ENCODE measurements at places on chromosomes 6 and 20.

GRCh38 chr6:155771822-155772221, 316.2 kb upstream of the NOX3 start:
- DNase-seq = no peak

DNA sequence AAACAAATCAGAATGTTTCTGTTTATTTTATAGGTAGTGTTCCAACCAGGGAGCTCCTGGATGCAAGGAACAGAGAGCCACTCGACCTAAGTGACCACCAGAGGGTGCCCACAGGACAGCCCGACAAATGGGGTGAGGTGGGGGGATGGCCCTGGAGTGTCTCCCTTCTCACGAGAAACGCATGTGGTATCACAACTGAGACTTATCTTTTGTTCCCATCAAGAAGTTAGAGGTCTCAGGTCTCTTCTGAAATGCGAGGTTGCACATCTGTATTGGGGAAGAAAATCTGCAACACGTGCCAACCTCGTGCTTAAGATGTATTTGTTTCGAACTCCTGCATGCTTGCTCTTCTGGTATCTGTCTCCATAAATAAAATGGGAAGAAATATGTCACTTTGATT, 104.0 kb downstream of the ISM1 start:
- DNase-seq = no peak

DNA sequence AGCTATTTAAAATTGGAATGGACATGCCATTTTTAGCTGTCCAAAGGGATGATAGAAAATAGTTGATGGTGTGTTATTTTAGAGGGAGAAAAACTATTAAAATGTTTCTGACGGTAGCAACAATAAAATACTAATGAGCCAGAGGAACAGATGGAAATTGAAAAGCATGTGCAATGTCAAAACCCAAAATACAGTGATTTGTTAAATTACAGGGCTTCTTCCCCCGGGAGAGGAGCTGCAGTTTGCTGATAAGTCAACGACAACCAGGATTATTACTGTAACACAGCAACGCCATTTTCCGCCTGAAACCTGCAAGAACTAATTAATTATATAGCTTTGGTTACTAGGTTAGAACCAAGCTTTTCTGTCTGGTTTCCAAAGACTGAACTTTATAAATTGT, 179.6 kb upstream of the SPTLC3 start:
- no peak for DNase-seq

- no peak for DNase-seq
Observed at GRCh38 chr6:73606428-73606827, 47.4 kb downstream of the SLC17A5 start.

- DNase-seq = no peak
Observed at GRCh38 chr6:35044145-35044745, 96.9 kb downstream of the TCP11 start.

DNA sequence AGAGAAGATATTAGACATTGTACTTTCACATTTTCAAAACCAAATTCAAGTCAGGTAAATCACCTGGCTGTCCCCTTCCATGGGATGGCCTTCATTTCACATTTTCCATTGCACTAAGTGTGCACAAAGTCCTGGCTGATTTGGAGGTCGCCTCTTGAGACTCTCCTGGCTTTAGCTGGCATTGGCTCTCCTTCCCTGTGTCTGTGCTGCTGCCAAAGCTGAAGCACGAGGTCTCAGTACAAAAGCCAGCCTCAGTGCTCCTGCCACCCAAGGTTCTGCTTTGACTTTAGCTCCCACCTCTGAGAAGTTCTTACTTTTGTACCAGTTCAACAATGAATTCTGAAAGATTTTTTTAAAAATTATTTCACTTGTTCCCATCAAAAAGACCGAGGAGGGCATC, 289.2 kb upstream of the CNR1 start:
- DNase-seq = no peak

DNA sequence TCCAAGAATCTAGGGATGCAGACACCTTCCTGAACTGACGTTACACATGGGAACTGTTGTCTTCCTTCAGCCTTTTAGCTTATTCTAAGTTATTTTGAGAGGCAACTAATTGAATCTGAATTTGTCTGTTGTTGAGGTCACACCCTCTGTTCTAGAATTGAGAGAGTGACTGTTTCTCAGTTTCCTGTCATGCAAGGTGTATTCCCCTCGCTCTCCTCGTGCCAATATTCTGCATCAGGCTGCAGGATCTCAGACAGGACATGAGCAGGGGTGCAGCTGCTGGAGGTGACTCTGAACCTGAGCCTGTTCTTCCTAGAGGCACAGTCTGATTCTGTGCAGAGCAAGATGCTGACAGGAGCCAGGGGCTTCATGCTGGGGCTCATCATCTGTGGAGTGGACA, 52.5 kb downstream of the HLA-DPB1 start:
- DNase-seq = no peak

DNA sequence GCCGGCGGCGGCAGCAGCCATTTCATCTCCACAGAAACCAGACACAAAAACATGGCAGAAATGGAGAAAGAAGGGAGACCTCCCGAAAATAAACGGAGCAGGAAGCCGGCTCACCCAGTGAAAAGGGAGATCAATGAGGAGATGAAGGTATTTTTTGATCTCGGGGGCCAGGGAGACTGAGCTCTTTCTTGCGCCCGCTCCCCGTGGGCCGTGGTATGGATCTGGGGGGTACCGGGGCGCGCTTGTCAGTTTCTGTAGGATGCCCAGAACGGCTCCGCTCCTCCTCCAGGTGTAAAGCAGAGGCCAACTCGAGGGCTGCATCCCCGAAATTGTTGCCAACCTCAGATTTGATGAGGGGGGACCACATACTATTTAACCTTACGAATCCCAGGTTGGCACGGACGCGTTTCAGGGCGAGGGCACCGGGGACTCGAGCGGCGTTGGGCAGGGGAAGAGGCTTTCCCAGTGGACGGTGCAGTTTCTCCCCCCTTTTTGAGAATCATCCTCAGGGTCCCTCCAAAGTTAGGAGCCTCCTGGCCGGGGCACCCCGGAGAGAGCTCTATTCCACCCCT, 735 bp downstream of the SOBP start:
- DNase-seq = no peak

DNA sequence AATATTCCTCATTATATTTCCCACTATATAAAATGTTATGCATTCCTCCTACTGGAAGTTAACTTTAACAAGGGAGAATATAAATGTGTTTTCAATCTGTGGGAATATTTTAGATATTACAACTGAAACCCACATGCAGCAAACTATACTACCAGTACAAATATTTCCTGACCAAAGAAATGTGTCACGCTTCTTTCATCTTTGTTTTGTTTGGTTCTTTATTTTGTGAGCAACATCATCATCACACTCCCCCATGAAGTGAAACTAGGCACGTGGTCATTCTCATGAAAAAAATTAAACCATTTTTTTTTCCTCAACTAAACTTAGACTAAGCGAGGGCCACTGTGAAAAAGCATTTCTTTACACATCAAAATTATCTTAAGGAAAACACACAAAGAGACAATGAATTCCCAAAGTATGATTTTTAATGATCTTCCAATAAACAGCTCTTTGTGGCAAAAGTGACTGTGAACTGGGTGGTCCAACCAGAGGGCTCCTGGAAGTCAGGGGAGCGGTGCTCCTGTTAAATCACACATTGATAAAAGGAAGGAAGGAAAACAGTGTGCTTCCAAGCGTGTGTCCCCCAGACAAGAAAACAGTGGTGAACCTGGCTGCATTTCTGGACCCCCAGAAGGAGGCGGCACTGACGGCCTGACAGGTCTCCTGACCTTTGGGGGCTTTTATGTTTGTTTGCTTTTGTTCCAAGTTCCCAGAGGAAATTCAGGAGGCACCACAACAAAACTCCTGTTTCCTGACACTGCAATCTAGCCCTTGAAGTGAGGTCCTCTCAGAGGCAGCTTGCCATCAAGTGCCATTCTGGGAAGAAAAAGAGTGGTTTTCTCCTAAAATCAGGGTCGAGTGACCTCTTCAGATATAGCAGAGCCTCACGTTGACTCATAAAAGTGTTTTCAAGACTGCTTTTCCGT, 166.8 kb upstream of the FOXQ1 start:
- DNase-seq = no peak

GRCh38 chr6:87575423-87575822, 14.4 kb downstream of the RARS2 start:
- DNase-seq = no peak

DNA sequence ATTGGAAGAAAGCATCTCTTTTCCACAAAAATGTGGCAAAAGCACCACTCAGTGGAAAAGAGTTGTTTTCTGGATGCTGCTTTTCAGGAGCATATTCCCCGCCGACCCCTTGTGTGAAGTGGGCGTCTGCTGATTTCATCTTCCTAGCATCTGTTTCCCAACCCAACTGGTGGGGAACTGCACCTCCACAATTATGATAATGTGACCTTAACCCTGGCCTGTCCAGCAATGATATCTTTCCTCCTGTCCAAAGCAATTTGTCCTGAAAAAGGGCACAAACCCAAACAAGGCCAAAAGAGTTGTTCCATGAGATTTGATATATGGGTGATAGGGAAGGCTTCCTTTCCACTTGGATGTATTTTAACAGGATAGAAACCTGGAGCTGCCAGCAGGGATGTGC, 7.3 kb upstream of the SMIM8 start:
- no peak for DNase-seq

- no peak for DNase-seq
Observed at GRCh38 chr20:35467339-35468224, 12.2 kb downstream of the CEP250 start.

DNA sequence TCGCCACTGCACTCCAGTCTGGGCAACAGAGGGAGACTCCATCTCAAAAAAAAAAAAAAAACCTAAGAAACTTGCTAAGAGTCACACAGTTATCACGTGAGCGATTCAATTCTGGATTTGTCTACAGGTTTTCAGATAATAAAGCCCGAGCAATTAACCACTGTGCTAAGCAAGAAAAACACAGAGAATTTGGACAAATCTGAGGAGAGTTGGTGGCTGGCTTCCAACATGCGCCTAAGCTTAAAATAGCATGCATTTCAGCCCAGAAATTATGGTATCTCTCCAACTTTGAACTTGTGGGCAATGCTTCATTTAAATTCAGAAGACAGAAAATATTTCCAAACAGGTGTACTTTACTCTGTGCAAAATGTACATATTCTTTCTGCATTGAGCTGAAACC, 232.9 kb downstream of the TSHZ2 start:
- no peak for DNase-seq

- DNase-seq = no peak
Observed at GRCh38 chr6:5520796-5521195, 259.5 kb downstream of the FARS2 start.

DNA sequence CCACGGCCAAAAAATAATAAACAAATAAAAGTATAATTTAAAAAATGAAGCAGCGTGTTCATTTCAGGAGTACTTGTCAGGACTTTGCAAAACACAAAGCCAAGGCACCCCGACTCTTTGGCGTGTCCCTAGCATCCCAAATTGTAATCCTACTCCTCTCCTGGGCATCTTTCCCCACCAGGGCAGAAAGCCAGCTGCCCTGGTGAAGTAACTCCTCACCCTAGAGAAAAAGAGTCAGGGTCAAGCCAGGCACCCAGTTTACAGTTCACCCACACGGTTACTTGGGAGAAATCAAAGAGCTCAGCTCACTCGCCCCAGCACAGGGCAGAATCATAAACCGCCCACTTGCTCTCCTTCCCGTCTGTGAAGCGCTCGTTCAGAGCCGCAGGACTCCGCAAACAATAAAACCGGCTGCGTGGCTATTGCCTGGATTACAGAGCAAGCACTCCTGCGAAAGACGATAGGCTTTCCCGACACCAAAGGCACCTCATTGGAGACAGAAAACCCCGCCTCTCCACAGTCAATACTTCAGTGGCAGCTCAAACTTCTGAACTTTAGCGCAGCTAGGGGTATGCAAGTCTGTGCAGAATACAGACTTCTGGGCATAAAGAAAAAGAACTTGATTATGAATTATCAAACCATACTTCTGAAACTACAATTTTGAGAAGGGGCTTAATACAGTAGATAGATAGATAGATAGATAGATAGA, 73.0 kb upstream of the NHSL1 start:
- no peak for DNase-seq

- no peak for DNase-seq
Observed at GRCh38 chr6:89290401-89291155, 24.5 kb downstream of the GABRR2 start.

GRCh38 chr20:24543168-24543567, 73.7 kb downstream of the SYNDIG1 start:
- no peak for DNase-seq

DNA sequence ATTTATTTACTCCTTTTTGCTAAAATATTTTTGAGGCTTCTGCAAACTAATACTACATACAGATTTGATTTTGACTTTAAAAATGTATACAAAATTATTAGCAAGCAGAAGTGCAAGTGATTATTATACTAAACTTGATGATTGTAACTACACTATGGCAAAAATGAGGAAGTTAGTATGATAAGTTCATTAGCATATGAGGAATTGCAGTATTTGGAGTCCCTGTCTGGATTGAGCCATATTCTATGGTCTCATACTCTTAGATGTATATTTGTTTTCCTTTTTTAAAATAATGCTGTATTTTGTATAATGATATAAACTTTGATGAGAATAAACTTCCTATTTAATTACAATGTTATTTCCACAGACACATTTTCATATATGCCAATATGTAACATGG, 13.9 kb downstream of the CRISP3 start:
- no peak for DNase-seq

DNA sequence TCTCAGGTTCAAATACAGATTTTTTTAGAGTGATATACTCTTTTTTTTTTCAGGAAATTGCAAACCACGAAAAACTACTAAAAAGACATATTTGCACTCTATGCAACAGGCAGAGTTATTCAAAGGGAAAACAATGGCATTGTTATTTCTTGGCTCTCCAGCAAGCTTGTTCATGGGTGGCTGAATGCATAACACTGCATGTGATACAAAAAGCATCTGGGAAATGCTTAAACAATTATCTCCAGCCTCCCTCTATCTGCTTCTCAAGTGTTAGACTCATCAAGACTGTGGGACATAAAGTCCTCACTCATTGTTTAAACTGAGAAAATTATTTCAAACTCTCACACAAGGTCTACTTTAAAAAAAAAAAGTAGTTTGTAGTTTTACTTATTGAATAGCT, 7.3 kb upstream of the COL12A1 start:
- DNase-seq = no peak

DNA sequence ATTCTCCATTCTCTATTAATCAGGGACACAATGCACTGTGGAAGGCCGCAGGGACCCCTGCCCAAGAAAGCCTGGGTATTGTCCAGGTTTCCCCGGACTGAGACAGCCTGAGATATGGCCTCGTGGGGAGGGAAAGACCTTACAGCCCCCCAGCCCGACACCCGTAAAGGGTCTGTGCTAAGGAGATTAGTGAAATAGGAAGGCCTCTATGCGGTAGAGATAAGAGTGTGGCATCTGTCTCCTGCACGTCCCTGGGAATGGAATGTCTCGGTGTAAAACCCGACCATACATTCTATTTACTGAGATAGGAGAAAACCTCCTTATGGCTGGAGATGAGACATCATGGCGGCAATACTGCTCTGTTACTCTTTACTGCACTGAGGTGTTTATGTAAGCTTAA, 15.7 kb upstream of the EIF2S2 start:
- no peak for DNase-seq

DNA sequence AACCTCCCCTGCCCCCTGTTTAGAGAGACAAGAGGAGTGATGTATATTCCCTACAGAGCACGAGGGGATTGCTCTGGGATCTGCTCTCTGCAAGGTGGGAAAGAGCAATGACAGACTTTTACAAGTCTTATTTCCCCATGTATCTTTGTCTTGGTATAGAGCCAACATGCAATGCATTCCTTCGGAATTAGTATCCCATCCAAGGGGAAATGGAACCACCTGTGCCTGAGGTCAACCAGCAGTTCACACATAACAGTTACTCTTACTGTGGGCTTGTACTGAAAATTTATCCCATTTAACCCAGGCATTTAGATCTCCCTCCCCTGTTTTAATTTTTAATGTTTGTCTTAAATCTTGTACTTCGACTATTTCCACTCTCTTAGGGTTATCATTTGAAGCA, 250.4 kb downstream of the C6orf118 start:
- no peak for DNase-seq

All from D721Med (cell line).